Dorsolateral prefrontal cortex (tissue), 122 donors: ENCODE measurements at places on chromosomes 11 and 22.

DNA sequence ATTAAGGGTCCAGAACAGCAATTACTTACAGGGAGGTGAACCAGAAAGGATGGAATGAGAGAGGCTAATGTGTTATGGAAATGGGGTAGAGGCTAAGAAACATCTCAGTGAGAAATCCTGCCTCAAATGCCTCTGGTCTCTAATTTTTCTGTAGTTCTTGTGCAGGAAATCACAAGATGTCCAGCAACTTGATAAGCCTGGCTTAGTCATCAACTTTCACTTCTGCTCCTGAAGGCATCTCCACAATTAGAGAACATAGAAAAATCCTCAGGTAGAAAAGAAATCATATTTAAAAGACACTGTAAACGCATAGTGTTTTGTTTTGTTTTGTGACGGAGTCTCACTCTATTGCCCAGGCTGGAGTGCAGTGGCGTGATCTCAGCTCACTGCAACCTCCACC, 18.7 kb downstream of the MRGPRX4 start:
- DNase-seq: no peak

- no peak for DNase-seq
Observed at GRCh38 chr22:44580176-44581095, 82.4 kb upstream of the RTL6 start.

- DNase-seq: no peak
Observed at GRCh38 chr11:6991227-6991626, 28.9 kb downstream of the ZNF214 start.

DNA sequence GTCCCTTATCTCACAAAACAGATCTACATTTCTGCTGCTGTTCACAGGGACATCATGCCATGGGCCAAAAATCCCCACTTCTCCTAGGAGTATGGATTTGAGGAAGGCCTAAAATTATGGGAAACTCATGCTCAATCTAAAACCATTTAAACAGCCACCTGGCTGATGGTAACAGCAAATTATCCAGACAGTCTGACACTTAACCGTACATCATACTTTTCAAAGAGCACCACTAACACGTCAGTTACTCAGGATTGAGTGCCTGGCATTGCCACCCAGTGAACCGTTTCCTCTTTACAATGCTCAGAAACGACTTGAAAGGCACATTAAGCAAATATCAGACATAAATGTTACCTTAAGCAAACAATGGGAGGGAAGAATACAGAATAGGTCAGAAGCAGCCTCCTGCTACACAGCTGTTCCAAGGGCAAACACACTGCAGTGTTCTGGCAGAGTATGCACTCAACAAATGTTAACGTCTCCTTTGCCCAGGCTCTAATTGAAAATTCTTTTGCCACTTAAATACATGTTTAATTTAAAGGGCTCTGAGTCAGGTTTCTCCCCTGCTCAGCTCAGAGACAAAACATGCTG, 18.8 kb upstream of the SLC36A4 start:
- DNase-seq: no peak

GRCh38 chr11:19218216-19218615, 16.4 kb upstream of the CSRP3 start:
- no peak for DNase-seq

- DNase-seq: no peak
Observed at GRCh38 chr11:46963844-46964243, 27.3 kb downstream of the CSTPP1 start.
